ENCODE measurements at places on chromosomes 16 and 17. TPM values are rescaled to one million over a fixed set of nuclear protein-coding genes. Genes with fewer than 3 reads are reported as not detected.
A peak's percentile ranks its signal among the peaks of the same experiment; 100 is the strongest.

DNA sequence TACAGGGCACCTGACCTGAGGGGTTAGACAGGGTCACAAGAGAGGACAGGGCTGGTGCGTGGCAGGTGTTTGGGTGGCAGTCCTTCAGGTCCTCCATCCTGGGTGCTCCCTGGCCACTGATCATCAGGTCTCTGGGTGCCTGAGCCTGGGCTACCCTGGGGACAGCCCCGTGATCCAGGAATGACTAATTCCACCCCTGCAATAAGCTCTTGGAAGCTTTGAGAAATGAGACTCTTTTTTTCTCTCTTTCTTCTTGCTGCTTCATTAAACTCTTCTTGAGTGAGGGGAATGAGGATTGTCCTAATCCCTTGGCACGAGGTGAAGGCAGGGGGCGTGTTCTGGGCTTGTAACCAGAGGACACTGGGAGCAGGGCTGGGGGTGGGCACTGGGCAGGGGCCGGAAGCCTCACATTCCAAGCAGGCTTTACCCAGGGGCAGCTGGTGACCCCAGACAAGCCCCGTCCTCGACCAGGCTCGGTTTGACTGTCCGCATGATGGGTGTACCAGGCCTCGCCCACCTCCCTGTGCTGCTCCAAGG is 21.4 kb upstream of the SPNS2 start:
- peak; percentile 73 for DNase-seq

- DNase-seq = no peak
These were observed 65.7 kb downstream of the MAP2K6 start for GRCh38 chr17:69480245-69480644.

The METTL2A gene
- 28.1 TPM for total RNA-seq

The FNDC8 gene
- total RNA-seq = not detected

- no peak for DNase-seq
These were observed 44.6 kb downstream of the SMIM36 start for GRCh38 chr17:55466671-55467070.

The MXRA7 gene
- 5.5 TPM for total RNA-seq

- DNase-seq = peak; percentile 60
These were observed 15.1 kb upstream of the ATP6V0C start for GRCh38 chr16:2498531-2499253.

DNA sequence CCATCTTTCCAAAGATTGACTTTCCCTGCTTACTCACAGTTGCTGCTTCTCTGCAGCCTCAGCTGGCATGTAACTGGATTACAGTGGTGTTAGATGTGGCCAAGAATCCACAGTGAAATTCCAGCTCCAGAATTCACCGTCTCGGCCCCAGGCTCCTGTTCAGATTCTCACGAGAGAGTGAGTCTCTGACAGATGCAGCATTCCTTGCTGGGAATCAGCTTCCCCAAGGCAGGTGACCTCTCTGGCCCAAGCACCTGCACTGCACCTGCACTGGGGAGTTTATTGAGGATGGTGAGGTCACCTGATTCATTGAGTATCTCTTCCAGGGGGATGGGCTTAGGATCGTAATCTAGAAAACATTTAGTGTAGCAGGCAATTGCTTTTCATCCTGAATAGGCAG is 600.5 kb upstream of the RBFOX1 start:
- no peak for DNase-seq

The OTOP2 gene
- total RNA-seq = not detected

DNA sequence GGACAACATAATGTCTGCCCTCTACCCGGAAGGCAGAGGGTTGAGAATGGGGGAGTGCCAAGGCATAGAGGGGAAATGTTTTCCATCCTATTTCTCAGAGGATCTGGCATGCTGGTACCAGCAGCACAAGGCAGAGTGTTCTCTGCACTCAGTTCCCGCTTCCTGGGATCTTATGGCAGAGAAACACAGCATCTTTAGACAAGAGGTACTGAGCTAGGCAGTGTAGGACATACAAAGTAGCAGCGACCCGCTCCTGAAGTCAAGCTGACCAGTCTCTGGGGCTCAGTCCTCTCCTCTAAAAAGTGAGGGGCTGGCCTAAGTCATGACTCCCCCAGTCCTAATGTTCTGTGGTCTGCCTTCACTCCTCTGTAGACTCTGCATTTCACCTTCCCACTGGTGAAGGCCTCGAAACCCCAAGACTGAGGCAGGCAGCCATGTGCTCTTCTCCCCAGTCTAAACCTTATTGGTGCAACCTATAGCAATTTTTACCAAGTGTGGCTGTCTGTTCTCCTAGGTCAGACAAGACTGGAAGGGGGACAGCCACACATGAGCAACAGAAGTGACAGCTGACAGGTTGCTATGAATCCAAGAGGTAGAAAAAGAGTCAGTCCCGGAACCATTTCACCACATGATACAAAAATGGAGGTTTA is 11.3 kb upstream of the TSPOAP1 start:
- DNase-seq = no peak

The KRTAP9-4 gene
- not detected for total RNA-seq

- no peak for DNase-seq
These were observed 53.5 kb downstream of the WDR59 start for GRCh38 chr16:74931445-74931844.

- DNase-seq = no peak
These were observed 66.6 kb upstream of the LHX1 start for GRCh38 chr17:36870720-36870999.

The SBK1 gene
- 18.4 TPM for total RNA-seq

DNA sequence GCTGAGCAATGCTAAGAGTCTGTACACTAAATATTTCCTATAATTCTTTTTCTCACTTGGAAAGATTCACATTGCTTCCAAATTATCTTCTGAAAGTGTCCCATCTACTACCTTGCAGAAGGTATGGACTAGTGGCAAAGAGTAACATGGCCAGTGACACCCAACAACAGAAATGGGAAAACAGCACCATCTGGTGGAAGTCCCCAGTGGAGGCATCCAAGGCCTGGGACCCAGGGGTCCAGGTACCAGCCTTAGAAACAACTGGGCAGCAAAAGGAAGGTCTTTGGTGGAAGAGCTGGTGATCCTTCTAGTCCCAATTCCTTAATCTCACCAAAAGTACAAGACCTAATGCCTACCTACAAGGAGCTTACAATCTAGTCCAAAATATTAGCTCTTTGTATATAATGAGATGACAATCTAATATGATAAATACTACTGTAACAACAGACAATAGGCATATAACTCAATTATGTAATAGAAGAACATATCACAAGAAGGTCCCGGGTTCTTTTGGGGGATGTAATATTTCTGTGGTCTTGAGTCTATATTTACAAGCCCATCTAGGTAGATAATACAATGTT is 55.3 kb downstream of the SKAP1 start:
- DNase-seq = peak; percentile 23

GRCh38 chr17:55294042-55294751 is 29.4 kb downstream of the HLF start:
- DNase-seq = no peak

The SEZ6 gene
- not detected for total RNA-seq

DNA sequence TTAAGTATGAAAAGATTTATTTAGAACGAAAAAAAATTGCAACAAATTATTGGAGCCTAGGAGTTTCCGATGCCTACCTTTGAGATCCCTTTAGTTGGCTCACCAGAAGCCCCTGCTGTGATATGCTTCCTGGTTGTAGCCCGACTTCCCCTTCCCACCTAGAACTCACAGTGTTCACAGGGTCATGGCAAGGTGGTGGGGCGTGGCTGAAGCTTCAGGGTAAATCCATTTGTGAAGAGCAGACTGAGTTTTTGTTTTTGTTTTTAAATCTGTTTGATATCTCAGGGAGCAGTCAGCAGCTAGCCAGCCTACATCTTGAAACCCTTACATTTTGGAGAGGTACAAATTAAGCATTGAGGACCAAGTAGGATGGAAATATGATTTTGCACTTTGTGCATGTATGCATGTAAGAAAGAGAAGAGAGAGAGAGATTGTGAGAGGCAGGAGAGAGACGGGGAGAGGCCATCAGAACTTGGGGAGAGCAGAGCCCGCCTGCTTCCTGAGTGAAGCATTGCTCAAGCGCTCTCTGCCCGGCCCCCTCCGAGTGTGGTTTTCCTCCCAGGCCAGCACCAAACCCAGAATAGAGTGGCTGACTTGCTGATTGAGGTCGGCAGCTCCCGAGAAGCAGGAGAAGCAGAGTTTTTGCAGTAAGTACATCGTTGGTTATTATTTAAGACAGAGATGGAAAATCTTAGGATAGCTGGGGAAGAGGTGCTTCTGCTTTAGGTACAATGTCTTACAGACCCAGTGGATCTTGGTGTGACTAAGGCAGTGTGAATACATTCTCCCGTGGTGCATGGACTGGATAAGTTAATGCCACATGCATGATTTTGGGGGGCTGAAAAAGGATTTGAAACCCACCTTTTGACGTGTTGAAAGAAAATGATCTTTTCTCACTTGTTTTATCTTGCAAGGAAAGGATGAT is 64.2 kb downstream of the SPECC1 start:
- no peak for DNase-seq

DNA sequence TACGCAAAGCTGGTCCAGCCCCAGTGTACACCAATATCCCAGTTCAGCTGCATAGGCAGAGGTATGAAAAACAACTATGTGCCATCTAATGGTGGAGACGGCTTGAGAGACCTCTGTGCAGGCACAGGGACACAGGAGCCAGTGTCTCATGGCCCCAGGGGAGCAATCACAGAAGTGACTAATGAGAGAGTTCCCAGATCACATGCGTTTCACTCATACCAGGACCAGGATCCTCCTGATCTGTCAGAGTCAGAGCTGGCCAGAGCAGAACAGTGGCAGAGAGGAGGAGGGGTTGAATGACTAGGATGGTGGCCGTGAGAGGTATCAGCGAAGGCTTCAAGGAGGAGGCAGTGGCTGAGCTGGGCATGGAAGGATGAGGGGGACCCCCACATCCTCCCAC is 41.1 kb downstream of the TMEM132E start:
- DNase-seq = no peak

DNA sequence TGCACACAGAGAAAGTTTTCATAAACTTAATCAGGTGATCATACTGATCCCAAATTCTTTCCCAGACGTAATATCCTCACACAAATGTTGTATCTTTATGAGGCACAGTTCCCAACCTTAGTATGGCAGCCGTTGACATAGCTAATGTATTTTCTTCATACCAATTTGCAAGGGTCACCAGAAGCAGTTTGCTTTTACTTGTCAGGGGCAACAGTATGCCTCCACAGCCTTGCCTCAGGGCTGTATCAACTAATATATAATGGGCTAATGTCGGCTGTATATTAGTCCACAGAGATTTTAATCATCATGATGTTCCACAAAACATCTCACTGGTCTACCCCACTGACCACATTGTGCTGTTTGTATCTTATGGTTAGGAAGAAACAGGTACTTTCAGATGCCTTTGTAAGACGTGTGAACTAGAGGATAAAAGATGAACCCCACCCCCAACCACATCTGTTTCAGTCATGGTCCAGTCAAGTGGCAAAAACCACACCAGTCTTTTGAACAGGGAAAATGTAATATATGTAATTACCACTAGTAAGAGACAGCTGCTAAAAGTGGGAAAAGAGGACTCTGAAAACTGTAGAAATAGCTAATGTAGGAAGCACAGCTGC is 55.2 kb downstream of the GAN start:
- DNase-seq = no peak

DNA sequence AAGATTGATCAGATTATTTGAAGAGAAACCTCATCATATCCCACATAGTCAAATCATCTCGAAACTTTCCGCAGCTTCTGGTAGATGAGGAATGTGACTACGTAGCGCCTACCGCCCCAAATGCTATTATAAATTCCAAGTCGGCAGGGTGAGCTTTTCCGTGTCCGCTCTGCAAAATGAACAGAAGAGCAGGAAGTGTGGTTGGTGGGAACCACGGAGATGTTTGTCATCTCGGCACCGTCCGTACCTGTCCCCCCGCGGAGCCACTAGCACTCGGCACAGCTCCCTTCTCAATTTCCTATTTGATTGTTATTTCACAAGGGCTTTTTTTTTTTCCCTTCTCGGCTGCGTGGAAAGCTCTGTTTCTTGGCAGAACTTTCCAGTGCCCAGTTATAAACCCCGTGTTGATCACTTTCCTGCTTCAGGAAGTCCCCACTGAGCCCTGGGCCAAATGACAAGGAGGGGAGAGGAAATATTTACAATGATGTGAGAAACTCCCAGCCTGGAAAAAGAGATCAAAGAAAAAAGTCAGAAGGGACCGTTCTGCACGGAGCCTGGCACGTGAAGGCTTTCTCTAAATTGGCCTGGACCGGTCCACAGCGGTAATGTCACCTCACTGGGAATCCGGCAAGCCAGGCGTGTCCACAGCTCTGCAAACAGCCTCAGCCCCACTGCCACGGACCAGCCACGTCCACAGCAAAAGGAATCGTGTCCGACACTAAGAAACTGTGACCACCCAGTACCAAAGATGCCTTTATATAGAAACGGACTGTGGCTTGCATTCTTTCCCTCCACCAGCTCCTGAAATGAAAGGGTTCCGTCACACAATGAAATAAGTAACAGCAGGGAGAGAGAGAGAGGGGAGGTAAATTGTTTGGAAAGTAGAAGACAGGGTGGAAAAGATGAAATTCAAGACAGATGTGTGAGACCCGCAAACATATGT is 65.0 kb downstream of the MRM3 start:
- no peak for DNase-seq

The TMEM238L gene
- not detected for total RNA-seq

The EME1 gene
- 18.2 TPM for total RNA-seq

DNA sequence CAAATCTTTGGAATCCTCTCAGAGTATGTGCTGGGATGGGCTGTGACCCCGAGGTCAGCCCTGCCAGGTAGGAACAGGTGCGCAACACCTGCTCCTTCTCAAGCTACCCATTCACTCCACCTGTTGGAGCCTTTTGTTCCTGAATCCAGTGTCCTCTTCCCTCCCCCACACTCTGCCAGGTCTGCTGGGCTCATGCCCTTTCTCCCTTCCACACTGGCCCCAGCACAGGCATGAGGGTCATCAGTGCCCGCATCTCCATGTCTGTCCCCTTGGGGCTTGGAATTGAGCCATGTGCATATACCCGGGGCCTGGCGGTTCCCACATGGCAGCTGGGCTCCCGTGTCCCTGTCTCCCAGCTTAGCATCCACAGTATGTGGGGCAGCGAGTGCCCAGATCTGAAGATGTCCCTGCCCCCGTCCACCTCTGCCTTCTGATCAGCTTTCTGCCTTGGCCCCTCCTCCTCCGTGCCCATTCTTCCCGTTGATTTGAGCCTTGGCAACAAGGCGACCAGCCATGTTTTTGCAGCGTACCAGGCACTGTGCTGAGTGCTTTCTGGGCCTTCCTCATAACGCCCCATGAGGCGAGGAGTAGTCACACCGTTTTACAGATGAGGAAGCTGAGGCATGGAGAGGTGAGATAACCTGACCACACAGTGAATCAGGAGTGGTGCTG is 102.2 kb downstream of the RAP1GAP2 start:
- no peak for DNase-seq

The MT1A gene
- total RNA-seq = 23.5 TPM

- DNase-seq = no peak
These were observed 33.0 kb downstream of the NGFR start for GRCh38 chr17:49527927-49528651.

- no peak for DNase-seq
These were observed 69.9 kb upstream of the SEC14L1 start for GRCh38 chr17:77070888-77071279.

The MT1F gene
- 10.3 TPM for total RNA-seq

GRCh38 chr16:4604401-4604800 is 10.3 kb downstream of the UBALD1 start:
- DNase-seq = no peak

GRCh38 chr17:282000-282911 is 70.4 kb downstream of the RPH3AL start:
- peak; percentile 30 for DNase-seq
